Tibial nerve (tissue), 4 donors: ENCODE measurements at places on chromosomes 6 and 20. TPM values are rescaled to one million over a fixed set of nuclear protein-coding genes. Genes with fewer than 3 reads are reported as not detected.

DNA sequence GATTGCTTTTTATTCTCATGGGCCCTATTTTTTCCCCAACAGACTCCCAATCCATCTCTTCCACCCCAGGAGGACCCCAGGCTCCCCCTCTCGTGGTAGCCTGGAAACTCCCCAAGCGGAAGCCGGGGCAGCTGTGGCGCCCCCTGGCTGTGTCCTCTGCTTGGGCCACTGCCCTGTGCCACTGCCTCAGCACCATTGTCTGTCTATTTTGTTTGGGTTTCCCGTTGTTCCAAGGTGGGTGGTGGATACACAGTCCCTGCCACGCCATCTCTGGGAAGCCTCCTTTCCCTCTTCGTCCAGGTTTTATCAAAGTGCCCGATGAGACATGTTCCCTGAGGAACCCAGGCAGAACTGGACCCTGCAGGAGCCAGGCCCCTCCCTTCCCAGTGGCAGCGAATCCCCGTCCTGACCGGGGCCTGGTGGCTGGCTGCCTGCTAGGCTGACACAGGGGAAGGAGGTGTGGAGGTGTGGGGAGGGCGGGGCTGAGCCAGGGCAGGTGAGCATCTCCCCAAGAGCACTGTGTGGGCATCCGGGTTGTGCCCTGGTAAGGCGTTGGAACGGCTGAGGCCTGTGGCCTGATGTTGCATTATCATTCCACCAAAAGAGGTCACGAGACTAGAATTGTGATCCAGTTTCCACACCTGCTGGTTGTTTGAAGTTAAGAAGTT lies 228.2 kb downstream of the CDH4 start:
- no peak overlapping the region for H3K27ac ChIP-seq
- no peaks in the 10 kb centered on the region for H3K27me3 ChIP-seq
- DNase-seq = no peak
- H3K4me1 ChIP-seq = no peaks in the 10 kb centered on the region

DNA sequence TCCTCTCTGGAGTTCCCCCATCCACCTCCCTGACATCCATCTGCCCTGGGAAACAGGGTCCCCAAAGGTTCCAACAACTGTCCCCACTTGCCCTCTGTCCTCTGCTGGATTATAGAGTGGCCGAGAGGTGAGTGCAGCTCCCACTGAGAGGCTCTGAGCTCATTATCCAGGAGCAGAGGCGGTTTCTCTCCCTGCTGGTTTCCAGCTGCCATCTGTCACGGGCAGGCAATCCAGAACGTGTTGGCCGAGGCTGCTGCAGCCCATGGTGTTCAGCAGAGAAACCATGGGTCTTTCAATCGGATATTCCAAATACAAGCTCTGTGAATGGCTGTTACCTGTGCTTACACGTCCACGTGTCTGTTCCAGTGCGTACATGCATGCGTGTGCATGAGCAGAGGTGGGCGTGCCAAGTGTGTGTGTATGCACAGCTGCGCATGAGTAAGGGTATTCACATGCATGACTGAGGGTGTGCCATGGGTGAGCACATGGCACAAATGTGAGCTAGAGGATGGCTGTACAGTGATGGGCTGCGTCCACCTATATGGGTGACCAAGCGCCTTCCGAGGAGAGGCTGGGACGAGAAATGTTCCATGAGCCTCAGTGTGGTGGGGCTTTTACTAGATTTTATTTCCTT lies 183.7 kb upstream of the PMEPA1 start:
- H3K27me3 ChIP-seq = no peaks in the 10 kb centered on the region
- no peak for DNase-seq
- no peak overlapping the region for H3K4me3 ChIP-seq
- no peak overlapping the region for H3K27ac ChIP-seq

- H3K27me3 ChIP-seq = no peaks in the 10 kb centered on the region
- H3K36me3 ChIP-seq = no peaks in the 10 kb centered on the region
- peak overlapping the region; percentile 16 for H3K27ac ChIP-seq
- DNase-seq = peak; percentile 50
- H3K4me3 ChIP-seq = no peak overlapping the region
Observed at GRCh38 chr6:68638230-68638900, 3.3 kb downstream of the ADGRB3 start.

Gene NHSL1
- total RNA-seq = 15.9 TPM

Gene MUC22
- total RNA-seq = not detected
